ENCODE measurements at places on chromosomes 5 and 9.
A peak's percentile ranks its signal among the peaks of the same experiment; 100 is the strongest.

GRCh38 chr9:134325813-134326723 lies at the start of gene RXRA:
Gene RXRA, plus strand, starts transcription at chr9:134326455. Its CDS starts 177 bp downstream, at chr9:134326632.
- peak; percentile 40 for DNase-seq

- no peak for DNase-seq
Measured at GRCh38 chr9:3783156-3783555, 257.4 kb upstream of the RFX3 start.

GRCh38 chr5:165263536-165263935 lies 1758.1 kb downstream of the MAT2B start:
- DNase-seq, result no peak

GRCh38 chr5:171871711-171872110 lies 86.1 kb downstream of the SMIM23 start:
- no peak for DNase-seq

GRCh38 chr9:120676767-120677402 lies 37.4 kb downstream of the MEGF9 start:
- DNase-seq, result no peak

GRCh38 chr5:179488975-179489374 lies 61.4 kb upstream of the RUFY1 start:
- DNase-seq, result no peak

- DNase-seq, result no peak
Measured at GRCh38 chr9:93397661-93398373, 53.7 kb upstream of the FAM120A start.

GRCh38 chr5:80466669-80467485 lies 21.0 kb upstream of the FAM151B start:
- DNase-seq, result peak; percentile 37

- DNase-seq, result no peak
Measured at GRCh38 chr5:88695232-88695631, 187.8 kb downstream of the MEF2C start.

DNA sequence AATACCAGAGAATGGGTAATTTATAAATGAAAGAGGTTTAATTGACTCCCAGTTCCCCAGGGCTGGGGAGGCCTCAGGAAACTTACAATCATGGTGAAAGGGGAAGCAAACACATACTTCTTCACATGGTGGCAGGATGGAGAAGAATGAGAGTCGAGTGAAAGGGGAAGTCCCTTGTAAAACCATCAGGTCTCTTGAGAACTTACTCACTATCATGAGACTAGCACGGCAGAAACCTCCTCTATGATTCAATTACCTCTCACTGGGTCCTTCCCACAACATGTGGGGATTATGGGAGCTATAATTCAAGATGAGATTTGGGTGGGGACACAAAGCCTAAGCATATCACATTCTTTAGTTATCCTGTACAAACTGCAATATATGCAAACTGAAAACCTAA lies 609.4 kb downstream of the MTRR start:
- DNase-seq, result peak; percentile 23

GRCh38 chr9:120619751-120620655 lies 40.0 kb upstream of the CDK5RAP2 start:
- peak; percentile 67 for DNase-seq

DNA sequence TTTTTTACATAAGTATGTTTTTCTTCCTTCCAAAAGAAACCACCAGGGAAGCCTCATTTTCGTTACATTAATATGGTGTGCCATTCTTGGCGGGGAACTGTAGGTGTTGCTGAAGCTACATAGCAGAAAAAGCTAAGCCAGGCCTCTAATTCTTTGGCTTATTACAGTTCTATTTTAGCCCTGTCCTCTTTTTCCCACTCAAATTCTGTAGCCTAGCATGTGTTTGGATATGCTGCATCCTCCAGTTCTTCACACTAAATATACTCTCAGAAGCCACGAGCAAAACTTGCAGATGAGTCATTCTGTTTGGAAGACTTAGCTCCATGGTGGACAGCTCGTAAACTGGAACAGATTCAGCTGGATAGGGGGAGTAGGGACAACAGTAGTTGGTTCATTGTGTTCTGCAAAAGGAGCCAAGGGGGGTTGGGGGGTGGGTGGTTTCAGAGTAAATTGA lies 369.4 kb downstream of the TMEM161B start:
- no peak for DNase-seq

DNA sequence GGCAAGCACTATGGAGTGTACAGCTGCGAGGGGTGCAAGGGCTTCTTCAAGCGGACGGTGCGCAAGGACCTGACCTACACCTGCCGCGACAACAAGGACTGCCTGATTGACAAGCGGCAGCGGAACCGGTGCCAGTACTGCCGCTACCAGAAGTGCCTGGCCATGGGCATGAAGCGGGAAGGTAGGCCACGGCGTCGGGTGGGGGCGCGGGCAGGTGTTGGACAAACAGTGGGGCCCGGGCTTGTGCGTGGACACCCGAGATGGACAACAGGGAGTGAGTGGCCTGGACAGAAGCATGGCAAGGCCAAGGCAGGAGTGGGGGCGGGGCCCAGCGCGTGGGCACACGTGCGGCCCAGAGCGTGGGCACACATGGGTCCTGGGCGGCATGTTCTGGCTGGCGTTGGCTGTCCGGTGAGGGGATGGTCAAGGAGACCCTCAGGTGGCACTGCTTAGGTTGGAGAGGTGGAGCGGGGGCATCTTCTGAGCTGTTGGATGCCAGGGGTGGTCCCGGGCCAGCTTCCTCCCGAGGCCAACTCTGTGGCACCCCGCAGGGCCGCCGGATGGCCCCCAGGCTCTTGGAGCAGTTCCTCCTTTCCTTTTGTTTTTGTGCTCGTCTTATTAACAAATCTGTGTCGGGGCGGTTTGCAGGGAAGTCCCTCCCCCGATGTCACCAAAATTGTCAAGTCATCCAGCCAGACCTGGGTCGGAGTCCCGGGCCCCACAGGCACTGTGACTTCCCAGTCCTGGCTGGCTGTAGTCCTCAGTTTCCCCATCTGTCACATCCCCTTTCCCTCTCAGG lies 82.9 kb downstream of the RXRA start:
- DNase-seq, result no peak

DNA sequence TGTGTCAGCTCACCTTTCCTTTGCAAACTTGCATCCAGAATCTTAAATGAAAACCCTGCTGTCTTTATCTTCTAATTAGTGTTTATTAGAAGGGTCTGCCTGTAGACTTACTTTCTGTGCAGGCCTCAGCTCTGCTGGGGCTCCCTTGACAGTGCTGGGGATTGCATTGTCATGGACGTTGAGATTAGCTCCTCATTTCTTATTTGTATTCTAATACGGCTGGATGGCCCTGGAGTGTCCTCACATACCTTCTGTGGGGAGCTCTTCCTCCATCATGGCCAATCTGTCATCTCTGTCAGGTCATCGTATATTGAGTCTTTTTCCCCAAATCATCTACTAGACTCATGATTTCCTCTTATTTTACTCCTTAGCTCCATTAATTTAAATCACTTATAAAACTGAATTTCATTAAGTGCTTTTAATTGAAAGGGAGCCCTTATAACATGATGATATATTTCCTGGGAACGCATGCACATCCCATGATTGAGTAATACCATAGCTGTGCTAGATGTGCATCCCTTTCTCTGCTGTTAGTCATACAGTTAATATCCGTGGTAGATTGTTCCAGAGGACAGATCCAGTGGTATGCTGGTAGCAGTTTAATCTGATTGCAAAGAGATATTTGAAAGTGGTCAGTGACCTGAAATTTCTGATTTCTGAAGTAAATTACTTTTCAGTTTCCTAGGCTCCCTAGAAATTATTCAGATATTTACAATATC lies 61.6 kb downstream of the ICE1 start:
- DNase-seq, result peak; percentile 47

All from brain microvascular endothelial cell (primary cell).